ENCODE measurements at places on chromosomes 2 and 18.

GRCh38 chr2:57965961-57966360 is 80.6 kb upstream of the VRK2 start:
- no peak for DNase-seq

- no peak for DNase-seq
Measured at GRCh38 chr2:101401906-101402305, 14.6 kb upstream of the CREG2 start.

- DNase-seq, result no peak
Measured at GRCh38 chr2:223036790-223037444, 15.1 kb upstream of the KCNE4 start.

- DNase-seq, result no peak
Measured at GRCh38 chr2:151661625-151662024, 72.7 kb downstream of the NEB start.

- no peak for DNase-seq
Measured at GRCh38 chr2:223043164-223043941, 8.6 kb upstream of the KCNE4 start.

DNA sequence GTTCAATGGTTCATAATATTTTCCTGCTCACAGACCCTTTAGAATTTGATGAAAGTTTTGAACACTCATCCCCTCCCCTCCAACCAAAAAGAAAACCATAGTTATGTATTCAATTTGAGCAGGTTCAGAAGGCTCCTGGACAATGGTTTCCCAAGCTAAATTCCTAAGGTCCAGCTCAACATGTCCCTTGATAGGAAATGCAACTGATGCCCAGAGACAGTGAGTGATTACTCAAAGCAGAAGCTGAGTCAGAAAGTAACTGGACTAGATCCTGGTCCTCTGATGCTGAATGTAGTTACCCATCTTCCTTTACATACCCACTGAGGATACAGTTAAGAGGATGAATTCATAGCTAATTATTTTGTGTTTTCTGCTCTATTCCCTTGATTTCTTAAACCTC is 218.9 kb upstream of the NCKAP5 start:
- DNase-seq, result peak; percentile 19

Data from MG63 (cell line).